ENCODE measurements at places on chromosomes 2 and 18.

DNA sequence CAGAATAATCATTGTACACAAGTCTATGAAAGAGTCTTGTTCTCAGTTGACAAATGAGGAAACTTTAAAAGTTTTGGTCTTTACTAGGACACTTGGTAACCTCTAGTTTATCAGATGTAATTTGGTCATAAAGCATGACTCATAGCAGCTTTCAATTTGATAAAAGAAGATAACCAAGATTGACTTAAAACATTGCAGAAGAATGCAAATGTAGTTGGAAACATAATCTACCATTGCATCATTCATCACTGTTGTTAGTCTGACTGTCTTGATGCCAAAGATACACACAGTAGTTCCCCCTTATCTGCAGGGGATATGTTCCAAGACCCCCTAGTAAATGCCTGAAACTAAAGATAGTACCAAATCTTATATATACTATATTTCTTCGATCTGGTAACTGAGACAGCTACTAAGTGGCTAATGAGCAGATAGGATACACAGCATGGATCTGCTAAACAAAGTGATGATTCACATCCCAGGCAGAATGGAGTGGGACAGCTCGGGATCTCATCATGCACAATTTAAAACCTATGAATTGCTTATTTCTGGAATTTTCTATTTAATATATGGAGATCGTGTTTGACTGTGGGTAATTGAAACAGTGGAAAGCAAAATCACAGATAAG is 131.4 kb upstream of the CCDC68 start:
- no peak for DNase-seq

DNA sequence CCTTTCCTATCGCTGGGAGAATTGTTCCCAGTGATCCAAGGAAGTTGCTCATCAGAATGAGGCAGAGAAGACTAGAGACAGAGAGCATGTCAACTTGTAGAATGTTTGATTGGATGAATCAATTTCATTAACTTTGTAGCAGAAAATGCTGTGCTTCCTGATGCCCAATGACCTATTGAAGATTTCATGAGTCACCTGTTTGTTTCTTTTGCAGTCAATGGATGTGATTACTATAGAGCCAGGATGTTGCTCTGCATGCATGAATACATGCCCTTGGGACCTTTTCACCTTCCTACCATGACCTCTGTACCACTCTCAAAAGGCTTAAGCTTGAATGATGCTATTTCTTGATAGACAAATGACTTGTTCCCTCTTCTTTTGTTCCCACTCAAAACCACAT is 23.3 kb downstream of the SCG2 start:
- no peak for DNase-seq

DNA sequence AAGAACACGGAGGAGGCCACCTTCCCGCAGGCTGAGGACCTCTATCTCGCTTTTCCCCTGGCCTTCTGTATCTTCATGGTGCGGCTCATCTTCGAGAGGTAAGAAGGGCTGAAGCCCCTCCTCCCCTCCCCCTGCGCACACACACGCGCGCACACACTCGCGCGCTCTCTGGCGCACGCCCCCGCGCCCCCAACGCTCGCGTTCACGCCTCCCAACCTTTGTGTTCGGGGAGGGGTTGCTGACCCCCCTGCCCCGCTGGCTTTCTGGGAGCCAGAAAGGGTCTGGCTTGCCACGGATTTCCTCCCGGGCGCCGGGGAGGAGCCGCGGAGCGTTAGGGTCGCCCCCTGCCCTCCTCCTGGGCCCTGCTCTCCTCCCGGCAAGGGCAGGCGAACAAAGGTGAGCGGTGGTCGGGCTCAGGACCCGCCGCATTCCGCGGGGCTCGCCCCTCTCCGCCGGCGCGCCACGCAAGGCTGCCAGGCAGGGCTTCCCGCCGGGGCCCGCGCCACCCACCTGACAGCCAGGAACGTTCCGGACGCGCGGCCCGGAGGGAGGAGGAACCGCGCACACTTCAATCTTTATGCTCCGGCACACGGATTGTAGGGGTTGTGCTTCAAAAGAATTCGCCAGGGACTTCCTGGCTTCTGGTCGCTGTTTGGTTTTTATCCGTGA is 583 bp downstream of the CERS6 start:
- no peak for DNase-seq

DNA sequence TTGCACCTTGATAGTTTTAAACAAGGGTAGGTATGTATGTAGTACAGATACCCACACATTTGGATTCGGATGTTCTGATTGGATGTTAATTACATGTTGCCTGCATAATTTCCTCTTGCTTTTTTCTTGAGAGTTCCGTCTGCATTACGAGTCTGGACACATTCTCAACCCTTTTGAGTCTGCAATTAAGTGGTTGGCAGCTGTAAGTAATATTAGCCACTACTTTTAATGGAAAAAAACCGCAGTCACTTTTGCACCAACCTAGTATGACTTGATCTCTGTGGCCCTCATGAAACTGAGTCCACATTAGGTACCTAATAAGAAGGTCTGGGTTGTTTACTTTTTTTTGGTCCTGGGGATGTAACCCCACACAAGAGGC is 217.3 kb downstream of the VAPA start:
- no peak for DNase-seq

DNA sequence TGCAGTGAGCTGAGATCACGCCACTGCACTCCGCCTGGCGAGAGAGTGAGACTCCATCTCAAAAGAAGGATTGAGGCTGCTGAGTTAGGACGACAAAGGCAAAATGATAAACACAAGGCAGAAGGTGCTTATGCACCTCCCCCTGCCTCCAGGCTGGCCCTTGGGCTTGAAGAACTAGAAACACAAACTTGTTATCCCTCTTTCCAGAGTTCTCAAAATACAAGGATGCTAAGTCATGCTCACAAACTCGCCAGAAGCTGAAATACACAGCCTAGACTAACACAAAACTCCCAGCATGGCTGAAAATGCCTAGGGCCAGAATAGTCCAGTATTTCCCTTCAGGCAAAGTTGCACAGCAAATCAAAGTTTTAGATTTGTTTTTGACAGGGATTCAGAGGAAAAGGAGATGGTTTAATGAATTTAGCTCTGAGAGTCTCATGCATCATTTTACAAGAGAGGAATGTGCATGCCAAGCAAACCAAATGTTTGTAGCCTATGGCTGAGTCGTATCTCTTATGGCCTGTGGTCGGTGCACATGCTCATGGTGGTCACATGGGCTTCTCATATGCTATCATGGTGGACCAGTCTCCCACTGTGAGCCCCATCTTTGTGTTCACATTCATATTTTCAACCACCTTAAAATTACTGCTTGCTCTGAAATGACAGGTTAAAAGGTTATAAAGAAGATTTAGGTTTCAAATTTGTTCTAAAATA is 16.2 kb upstream of the MREG start:
- no peak for DNase-seq

DNA sequence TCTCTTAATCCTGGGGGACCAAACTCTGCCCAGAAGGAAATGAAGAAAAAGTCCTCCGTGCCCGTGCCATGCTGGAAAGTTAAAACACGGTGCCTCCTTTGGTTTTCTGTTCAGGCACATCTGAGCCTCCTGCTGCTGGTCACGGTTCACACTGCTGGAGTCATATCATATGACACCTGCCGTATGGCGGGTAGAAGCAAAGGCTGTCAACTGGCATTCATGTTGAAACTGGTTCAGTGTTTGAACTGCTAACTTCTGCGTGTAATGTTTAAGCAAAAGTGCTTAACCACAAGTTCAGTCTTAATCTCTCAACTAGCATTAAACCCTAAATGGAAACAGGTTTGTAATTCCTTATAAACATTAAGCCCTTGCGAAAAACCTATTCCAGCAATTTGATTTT is 3.1 kb downstream of the STK39 start:
- DNase-seq = peak; percentile 55

- no peak for DNase-seq
These were observed 72.3 kb upstream of the CPO start for GRCh38 chr2:206867006-206867405.

- DNase-seq = no peak
These were observed 685.4 kb upstream of the NRXN1 start for GRCh38 chr2:51717312-51717711.

DNA sequence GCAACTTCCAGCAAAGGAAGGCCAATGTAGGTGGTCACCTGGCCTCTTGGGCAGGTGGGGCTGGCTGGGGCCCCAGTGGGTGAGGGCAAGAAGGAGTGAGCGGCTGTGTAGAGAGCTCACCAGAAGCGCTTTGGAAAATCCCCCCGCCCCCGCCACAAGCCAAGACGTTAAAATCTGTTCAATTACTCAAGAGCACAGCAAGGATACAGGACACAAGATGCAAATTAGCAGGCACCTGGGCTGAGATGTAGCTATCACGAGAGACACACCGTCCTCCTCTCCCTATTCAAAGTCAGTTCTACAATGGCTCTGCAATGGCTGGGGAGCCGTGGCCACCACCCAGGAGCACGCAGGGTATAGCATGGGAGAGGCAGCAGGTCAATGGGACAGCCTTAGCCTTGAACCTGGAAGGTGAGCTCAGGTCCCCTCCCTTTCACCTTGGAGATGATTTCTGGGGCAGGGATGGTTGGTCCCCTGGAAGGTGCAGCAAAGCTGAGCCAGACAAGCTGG is 38.5 kb upstream of the GPR17 start:
- DNase-seq = no peak

DNA sequence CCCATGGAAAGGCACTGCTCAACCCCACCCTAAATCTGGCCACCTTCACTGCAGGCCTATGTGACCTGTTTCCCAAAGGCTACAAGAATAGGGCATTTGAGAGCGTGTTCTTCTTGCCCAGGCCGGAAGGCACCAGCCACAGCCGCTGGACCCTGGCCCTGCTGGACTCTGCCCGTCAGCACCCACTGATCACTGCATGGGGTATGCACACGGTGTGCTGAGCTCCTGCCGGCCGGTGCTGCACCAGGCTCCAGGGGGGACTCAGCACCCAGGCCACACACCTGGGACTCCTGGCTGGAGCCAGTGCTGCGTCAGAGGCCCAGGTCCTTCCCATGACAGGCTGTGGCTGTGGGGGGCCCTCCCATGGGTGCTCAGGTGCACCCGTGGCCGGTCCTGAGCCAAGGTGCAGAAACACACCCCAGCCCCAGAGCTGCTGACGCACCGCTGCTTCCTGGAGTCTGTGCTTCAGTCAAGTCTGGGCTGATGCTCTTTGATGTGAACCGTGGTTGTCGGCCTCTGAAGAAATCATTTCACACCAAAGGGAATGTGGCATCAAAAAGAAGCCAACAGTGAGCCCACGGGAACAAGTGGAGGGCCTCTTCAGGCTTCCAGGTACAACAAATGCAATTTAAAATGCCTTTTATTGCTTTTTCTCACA is 6.5 kb downstream of the KCNG2 start:
- DNase-seq = no peak

GRCh38 chr18:41989508-41989907 is 34.5 kb downstream of the PIK3C3 start:
- no peak for DNase-seq

DNA sequence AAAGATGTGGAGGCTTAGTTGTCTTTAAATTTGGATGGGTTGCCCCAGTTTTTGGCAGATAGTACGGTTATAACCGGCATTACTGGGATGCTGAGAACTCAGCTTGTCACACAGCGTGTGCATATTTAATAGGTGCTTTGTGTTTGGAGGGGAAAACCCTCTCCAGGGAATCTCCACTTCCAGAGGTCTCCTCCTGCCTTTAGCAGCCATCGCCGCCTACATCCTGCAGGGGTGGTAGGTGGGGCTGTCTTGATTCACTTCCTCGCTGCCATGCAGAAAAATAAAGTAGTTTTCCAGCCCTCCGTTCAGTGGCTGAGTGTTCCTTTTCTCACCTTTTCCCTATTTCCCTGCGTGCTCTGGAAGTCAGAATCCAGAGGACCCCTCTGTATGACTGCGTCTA is 76.4 kb downstream of the ITGB1BP1 start:
- no peak for DNase-seq

GRCh38 chr2:146598791-146599190 is 1246.0 kb upstream of the ACVR2A start:
- no peak for DNase-seq

DNA sequence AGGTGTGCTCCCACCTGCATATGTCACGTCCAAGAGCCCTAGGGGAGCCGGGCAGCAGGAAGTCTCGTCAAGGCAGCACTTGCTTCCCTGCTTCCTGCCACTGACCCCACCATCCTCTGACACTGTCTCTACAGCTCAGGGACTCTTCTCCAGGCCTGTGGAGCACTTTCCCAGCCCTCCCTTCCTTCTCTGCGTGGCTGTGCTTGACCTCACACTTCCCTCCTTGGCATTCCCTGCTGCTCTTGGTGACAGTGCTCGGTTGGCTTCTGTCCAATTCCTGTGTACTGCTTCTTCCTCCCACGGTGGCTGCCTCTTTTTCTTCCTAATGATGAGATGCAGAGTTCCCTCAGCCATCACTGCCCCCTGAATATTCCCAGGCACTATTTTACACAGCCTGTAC is 2.8 kb downstream of the CIDEA start:
- DNase-seq = no peak

DNA sequence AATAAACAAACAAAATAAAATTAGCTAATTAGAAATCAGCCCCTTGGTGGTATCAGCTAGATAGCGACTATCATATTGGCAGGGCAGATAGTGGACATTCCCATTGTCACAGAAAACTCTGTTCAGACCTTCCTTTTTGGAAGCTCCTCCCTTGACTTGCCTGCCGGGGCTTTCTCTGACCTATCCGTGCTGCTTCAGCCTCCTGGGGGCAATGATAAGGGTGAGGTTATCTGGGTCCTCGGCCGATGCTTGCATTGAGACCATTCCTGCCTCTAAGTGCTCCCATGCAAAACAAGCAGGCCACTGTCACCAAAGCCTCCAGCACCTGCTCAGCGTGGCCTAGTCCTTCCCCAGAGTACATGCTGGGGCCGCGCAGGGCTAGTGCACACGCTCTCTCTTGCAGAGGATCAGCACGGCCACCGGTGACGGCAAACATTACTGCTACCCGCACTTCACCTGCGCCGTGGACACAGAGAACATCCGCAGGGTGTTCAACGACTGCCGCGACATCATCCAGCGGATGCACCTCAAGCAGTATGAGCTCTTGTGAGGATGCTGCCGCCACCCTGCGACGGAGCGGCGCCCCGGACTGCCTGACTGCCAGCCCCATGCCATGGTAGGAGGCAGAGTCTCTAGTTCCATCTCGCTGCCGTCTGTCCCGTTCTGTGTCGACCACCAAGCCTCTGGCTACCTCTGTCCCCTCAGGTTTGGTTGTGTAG is 27.4 kb downstream of the MPPE1 start:
- DNase-seq = no peak
